ENCODE measurements at places on chromosomes 1 and 21. TPM values are rescaled to one million over a fixed set of nuclear protein-coding genes. Genes with fewer than 3 reads are reported as not detected.

The HSD3B1 gene
- not detected for total RNA-seq

The MROH9 gene
- total RNA-seq, result not detected

The ITLN2 gene
- total RNA-seq, result not detected

The TSEN15 gene
- 27.7 TPM for total RNA-seq

The CCDC27 gene
- not detected for total RNA-seq

The CPLANE2 gene
- total RNA-seq, result 1.0 TPM

The IGSF8 gene
- total RNA-seq, result 6.4 TPM

The TNFSF4 gene
- total RNA-seq, result 0.08 TPM

The CFHR4 gene
- not detected for total RNA-seq

The SLAMF1 gene
- 0.08 TPM for total RNA-seq

The ELF3 gene
- 1.4 TPM for total RNA-seq

All from psoas muscle (tissue), 8 donors.